Non-pigmented ciliary epithelial cell (primary cell): ENCODE measurements at places on chromosomes 7 and 10.

DNA sequence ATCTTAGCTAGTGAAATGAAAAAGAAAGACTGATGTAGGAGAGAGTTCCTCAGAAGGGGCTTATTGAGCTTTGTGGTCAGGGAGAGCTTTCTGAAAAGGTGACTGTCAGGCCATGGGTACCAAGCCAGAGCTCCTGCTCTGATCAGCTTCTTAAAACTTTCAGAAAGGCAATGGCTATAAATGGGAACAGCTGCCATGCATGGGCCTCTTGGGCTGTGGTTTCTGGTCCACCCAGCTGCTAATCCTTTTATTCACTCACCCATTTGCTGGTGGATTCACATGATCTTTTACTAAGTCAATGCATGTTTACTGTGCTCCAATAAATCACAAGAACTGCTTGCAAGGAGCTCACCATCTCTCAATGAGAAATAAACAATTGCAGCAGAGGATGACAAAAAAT lies 60.1 kb upstream of the ZPBP start:
- DNase-seq, result no peak

GRCh38 chr7:75892634-75893272 lies 13.9 kb downstream of the RHBDD2 start:
- DNase-seq, result no peak

DNA sequence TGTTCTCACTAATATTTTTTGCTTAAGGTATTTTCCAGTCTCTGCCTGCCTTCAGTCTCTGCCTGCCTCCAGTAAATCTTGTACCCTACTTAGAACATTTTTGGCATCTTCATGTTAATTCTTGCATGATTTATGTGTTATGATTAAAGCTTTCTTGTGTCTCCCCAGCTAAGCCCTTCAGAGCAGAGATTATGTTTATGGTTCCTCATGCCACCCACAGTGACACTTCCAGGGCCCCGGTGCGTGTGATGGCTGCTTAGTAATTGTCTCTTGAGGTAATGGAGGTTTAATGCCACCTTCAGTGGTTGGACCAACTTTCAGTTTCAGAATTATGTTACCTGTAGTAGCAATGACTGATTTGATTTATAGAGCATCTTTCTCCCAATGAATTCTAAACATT lies 70.6 kb upstream of the MET start:
- DNase-seq, result no peak

DNA sequence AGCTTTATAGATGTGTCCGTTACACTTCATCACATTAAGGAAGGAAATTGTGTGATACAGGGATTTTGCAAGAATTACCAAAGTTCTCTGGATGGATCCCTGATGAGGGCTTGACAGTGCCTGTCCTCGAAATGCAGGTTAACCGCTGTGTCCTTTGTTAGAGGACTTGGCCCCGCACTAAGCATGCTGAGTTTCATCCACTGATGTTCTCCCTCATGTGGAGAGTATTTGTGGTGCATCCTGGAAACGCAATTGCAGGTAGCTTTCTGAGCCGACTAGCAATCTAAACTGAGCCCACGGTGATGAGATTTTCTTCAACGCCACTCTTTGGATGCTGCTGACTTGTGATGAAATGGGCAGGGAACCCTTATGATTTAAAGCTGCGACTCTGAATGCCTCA lies 71.9 kb upstream of the STK17A start:
- DNase-seq, result no peak

DNA sequence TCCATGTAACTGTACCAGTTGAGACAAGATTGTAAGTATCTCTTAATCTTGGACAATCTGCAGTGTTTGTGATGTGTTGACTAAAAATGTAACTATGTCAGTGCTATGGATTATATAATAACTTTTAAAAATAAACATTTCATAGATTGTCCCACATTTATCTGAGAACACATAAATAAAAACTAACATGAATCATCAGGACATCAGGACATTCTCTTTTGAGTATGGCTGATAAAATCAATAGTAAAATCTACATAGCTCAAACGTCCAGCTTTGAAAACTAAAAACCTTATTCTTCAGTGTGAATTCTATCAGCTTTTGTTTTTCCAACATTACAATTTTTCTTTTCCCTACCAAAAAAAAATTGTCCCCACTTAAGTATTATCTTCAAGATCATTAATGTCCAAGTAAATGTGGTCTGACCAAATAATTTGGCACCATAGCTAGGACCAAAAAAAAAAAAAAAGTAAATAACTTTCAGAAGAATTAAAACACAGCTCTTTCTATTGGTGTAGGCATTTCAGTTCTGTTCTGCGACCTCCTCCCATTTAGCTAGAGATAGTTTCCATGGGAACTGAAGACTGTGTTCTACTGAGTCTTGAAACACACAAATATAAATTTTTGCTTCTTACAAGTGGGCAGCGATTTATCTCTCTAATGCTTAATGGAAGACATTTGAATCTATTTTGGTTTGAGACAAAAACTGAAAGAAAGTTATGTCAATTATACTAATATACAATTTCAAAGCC lies 123.0 kb upstream of the SGCE start:
- no peak for DNase-seq

- no peak for DNase-seq
Observed at GRCh38 chr10:1662438-1663025, 74.8 kb downstream of the ADARB2 start.

DNA sequence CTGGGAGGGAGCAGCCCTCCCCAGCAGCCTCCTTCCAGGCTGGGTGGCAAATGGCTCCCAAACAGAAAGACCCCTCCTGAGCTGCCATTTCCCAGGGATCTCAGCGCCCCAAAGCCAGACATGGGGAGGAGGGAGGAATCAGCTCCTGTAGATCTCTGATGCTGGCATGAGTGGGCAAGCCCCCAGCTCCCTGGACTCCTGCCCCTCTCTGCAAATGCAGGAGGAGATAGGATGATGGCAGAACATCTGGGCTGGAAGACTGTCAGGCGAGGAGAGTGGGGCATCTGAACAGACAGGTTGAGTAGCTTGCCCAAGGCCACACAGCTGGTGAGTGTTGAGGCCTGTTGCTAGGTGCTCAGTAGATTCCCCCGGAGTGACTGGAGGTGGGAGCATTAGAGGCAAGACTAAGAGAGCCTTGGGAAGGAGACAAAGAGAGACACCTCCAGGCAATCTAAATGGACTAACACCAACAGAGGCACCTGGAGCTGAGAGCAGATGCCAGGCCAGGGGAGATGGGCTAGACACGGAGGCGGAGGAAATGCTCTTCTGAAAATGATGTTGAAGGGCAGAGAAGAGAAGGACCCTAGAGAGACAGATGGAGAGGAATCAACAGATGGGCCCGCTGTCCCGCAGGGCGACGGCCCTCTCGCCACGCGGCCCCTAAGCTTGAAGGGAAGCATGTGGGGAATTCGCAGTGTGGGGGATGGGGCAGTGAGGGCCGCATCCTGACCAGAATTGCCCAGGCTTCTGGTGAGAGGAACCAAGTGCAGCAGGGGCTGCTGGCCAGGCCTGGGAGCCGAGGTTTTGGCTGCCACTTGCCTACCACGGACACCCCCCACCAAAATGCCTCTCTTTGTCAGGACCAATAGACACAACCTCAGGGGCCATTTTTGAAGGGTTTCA lies 84.8 kb upstream of the LRRC4 start:
- DNase-seq, result no peak

DNA sequence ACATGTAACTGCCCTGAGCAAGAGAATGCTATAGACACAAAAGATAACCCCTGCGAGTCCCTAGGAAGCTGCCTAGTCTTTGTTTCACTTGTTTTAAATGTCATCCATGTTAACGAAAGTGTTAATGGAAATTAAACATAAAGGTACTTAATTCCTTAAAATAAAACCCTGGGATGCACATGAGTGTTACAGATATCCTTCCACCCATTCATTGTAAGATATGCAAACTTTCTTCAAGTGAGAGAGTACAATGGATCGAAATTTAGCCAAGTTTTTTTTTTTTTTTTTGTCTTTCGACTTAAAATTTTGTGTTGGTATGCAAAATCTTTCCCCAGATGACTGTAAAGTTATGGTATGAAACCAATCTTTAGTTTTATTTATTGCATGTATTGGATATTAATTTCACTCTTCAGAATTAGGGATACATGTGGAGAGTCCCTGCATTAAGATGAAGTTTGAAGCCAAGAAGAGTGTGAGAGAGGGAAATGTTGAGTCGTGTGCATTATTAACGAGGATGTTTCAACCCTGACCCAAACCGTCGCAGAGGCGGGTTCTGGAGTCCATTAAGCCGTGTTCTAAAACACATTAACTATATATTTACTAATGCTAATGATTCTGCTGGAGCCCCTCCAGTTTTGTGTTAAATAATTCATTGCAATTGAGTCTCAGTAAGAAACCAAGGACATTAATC lies 1.6 kb downstream of the CDK14 start:
- DNase-seq, result no peak

GRCh38 chr10:19918794-19919193 lies 102.6 kb downstream of the PLXDC2 start:
- no peak for DNase-seq

- DNase-seq, result no peak
Observed at GRCh38 chr10:662686-663465, 26.6 kb downstream of the DIP2C start.

DNA sequence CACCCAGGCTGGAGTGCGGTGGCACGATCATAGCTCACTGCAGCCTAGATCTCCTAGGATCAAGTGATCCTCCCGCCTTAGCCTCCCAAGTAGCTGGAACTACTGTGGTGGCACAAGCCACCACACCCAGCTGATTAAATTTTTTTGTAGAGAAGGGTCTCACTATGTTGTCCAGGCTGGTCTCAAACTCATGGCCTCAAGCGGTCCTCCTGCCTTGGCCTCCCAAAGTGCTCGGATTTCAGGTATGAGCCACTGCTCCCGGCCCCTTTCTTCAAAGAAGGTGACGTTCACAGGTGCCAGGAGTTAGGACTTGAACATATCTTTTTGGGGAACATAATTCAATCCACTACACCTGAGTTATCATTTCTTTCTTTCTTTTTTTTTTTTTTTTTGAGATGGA lies 2.9 kb upstream of the TTYH3 start:
- DNase-seq, result no peak

- DNase-seq, result no peak
Observed at GRCh38 chr10:71312811-71313789, 6.0 kb upstream of the SLC29A3 start.

- DNase-seq, result no peak
Observed at GRCh38 chr10:13475124-13475523, 53.7 kb downstream of the BEND7 start.

- DNase-seq, result no peak
Observed at GRCh38 chr7:73350306-73351068, 22.5 kb downstream of the FKBP6 start.

DNA sequence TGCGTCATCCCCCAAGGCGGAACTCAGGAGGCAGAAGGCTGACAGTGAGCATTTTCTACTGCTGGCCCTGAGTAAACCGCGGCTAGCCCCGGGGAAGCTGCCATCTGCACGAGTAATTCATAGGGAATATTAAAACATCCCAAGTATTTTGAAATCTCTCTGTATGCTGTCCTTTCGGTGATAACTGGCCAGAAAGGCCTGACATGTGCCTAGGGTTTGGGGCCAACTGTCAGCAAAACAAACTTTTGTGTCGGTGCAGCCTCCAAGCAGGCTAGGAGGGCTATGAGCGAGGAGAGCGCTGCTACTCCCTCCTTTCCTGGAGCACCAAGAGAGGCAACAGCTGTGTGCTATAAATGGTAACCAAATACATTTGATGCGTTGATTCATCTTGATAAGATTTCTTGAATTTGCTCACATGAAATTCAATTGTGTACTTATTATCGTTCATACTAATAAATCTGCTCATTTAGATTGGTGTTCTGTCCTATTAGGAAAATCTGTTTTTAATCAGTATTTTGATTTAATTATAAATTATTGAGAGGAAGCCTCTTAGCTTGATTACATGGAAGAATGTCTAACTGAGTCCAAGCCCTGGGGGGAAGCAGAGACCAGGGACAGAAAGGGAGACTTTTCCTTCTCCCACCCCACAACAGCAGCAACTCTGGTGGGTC lies 124.4 kb upstream of the NPS start:
- no peak for DNase-seq

DNA sequence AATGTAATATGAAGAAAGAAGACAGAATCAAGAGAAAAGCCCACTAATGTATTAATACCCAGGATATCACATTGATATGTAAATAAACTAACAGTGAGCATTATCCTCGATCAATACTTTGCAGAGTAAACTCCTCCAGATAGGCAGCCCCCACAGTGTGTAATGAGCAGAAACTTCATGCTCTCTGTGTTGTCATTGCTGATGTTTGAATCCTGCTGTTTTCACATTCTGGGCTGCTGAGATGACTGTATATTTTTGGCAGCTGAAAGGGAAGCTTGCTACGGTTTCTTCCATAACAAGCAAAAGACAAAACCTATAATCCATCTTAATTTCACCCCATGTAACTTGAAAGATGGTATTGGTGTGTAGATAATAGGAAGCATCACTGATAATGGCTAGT lies 15.3 kb upstream of the THSD7A start:
- DNase-seq, result no peak

DNA sequence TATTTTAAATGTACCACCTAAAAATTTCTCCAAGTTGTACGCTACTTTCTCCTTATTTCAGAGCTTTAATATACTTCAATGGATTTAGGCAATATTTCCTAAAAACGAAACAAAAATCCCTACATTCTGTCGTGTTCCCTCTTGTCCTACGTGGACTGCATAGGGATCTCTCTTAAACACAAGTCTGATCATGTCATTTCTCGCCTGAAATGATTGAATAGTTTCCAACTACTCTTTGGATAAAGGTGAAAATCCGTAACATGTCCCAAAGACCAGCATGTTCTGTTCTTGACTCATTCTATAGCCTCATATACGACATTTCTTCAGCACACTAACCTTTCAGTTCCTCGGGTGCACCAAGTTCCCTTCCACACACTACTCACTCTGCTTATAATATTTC lies 17.7 kb upstream of the TPK1 start:
- DNase-seq, result no peak

DNA sequence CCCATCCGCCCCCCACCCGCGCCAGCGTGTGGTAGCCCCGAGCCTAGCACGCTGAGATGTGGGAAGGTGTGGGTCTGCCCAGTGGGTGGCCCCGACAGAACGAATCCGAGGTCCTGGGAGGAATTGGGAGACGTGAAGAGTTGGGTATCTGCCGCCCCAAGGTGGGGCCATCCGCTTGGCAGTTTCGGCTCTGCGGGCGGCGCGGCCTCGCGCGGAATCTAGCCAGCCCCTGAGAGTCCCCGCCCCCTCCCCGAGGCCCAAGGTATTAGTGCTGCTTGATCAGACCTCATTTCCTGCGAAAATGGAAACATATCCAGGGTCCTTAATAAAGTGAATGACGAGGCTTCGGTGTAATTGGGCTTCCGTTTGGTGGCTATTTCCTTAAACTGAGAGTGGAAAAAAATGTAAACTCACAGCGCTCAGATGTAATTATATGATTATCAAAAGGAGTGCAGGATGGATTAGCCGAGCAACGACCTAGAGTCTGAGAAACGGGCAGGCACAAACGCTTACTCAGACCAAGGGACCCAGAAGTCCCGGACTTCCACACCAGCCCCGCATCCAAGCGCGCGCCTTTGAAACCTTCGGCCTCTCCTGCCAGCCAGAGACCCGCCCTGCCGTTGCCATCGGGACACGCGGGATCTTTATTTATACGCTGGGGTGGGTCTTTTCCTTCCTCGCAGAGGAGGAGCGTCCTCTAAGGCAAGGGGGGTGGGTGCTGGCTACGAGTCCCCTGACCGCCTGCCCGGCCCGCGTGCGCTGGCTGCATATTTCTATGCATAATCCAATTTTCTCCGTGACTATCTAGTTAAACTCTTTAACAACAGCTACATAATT lies 12.8 kb downstream of the LBX1 start:
- DNase-seq, result no peak

- DNase-seq, result no peak
Observed at GRCh38 chr10:66162560-66163143, 763.2 kb upstream of the LRRTM3 start.

- no peak for DNase-seq
Observed at GRCh38 chr10:74957285-74957961, 131.0 kb downstream of the KAT6B start.
